GM12878 (cell line): ENCODE measurements at places on chromosomes 12 and 14.

- no peak for DNase-seq
Measured at GRCh38 chr12:71551529-71551928, 111.9 kb downstream of the LGR5 start.

DNA sequence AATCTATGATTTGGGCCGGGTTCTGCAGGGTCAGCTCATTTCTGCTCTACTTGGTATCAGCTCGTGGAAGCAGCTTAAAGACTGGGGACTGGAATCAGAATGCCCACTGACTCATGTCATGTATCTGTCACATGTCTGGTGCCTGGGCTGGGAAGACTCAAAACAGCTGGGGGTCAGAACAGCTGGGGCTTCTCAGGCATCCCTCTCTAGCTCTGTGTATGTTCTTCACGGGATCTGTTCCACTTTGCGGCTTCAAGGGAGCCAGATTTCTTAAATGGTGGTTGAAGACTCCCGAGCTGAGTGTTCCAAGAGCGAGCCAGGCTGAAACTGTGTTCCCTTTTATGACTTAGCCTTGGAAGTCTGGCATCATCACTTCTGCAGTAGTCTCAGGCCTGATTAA lies 11.9 kb downstream of the AEBP2 start:
- no peak for DNase-seq

- DNase-seq, result no peak
Measured at GRCh38 chr12:27359578-27360340, 27.1 kb downstream of the BMAL2 start.

GRCh38 chr14:65151609-65151956 lies 49.3 kb upstream of the MAX start:
- no peak for DNase-seq

- DNase-seq, result no peak
Measured at GRCh38 chr14:23114669-23115038, 4.4 kb downstream of the CEBPE start.

GRCh38 chr14:92677087-92677668 lies 71.2 kb downstream of the LGMN start:
- DNase-seq, result peak; percentile 99

DNA sequence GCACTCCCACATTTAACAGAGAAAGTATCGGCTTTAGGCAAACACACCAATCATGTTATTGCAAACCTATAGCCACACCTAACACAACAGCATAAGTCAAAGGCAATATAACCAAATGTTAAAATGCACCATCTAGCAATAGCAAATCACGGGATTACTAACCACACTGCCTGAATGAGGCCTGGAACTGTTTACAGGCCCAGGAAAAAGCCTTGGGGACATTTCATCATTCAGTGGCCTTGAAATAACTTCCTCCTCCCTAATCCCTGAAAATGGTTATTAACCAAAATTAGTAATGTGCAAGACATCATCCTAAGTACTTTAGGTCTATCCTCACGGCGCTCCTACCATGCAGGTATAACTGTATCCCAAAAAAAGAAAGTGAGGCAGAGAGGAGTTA lies 2.3 kb downstream of the GALC start:
- no peak for DNase-seq

GRCh38 chr14:68468437-68469207 lies 324.2 kb downstream of the ZFP36L1 start:
- no peak for DNase-seq

DNA sequence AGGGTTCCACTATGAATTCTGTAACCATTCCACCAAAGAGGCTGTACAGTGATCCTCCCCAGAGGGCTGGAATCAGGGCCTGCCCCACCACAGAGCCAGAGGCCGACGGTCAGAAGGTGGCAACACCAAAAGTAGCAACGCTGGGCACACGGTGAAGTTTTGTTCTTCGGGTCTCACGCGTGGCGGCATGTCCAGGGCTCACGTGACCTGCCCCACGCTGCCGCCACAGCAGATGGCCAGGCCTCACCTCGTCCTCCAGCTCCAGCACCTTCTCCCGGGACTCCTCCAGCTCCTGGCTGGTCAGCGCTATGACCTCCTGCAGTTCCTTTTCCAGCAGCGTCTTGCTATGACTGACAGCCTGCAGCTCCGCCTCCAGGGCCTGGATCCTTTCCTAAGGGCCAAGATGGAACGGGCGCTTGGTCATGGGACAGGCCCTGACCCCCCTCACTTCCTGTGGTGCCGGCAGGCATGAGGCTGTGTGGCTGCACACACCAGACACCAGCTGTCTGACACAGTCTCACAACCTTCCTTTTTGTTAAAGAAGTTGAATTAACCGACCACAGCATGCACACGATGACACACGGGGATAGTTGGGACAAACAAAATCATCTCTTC lies 22.4 kb upstream of the ANKLE2 start:
- no peak for DNase-seq

GRCh38 chr12:54385251-54385914 lies 850 bp upstream of the ZNF385A start:
- no peak for DNase-seq

DNA sequence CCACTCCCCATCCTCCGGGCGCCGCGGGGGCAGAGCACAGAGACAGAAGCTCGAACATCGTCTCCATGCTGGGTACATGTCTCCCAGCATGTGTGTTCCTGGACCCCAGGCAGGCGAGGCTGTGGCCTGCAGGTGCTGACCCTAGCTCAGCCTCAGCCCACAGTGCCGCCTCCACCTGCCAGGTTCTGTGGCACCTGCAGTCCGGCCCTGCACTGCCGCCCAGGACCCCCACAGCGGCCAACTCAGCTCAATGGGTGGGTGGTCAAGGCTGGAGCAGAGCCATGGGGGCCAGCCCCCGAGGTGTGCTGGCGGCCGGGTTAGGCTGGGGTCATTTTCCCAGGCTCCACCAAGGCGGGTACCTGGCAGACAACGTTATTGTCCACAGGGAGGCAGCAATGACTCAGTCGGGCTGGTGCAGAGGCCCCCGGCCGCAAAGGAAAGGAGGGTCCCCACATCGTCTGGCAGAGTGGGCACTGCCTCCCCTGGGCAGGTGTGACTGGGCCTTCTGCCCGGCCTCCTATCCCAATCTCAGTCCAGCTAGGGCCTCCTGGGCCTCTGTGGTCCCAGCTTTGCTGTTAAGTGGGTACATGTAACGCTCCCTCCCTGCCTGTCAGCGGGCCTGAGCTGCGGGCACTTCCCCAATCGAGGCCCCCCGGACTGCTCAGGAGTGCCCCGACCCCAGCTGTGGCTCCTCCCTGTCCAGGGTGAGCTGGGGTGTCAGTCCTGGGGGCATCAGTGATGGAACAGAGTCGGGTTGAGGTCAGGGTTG lies 20.2 kb upstream of the NUDT14 start:
- DNase-seq, result no peak

DNA sequence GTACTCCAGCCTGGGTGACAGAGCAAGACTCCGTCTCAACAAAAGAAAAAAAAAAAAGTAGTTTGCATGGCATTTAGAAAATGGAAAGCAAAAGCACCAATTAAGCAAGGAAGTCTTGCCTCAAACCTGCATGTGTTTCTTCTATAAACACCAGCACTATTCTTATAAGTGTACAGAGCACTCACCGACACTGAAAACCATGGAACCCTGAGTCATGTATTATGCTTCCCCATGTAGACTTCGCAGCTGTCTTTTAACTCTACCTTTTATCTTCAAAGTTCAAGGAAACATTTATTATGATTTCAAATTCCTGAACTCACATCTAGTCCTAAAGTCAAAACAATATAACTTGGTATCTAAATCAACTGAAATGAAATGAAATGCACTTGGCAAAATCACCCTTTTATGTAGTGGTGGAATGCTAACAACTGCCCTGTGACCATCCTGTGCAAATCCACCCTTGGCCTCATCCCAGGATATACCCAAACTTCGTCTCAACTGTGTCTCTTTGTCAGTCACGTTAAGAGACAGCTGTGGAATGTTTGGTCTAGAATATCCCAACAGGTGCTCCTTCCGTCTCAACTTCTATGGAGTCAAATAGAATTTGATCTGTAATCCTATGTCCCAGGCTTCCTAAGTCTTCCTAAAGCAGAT lies 4.8 kb downstream of the BCAT1 start:
- no peak for DNase-seq

GRCh38 chr14:97539411-97539795 lies 742.2 kb downstream of the VRK1 start:
- no peak for DNase-seq

- DNase-seq, result no peak
Measured at GRCh38 chr14:35403603-35404448, 723 bp downstream of the NFKBIA start.

- DNase-seq, result no peak
Measured at GRCh38 chr14:104085032-104085888, at the start of gene ASPG. TSS of gene ASPG (plus strand) at chr14:104085700. CDS start at chr14:104085771, 71 bp downstream.

DNA sequence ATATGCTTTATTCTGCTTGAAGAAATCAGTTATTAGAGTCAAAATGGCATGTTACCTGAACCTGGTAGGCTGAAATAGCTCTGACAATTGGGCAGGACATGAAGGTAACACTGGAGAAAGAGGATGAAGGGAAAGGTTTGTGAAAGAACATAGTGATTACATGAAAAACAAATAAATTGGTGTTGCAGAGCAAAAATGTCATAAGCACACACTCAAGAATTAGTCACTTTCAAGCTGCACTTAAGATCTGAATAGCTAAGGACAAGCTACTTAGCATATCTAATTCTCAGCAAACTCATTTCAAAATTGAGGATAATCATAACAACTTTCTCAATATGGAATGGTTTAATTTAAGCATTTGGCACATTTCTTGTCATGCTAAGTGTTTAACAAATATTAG lies 1398.0 kb upstream of the FLRT2 start:
- DNase-seq, result no peak

GRCh38 chr14:59484639-59485175 lies 390 bp downstream of the JKAMP start:
- peak; percentile 16 for DNase-seq

- no peak for DNase-seq
Measured at GRCh38 chr12:40672741-40673271, 19.4 kb upstream of the CNTN1 start.

- no peak for DNase-seq
Measured at GRCh38 chr14:106083082-106083481, 556.7 kb downstream of the TMEM121 start.

DNA sequence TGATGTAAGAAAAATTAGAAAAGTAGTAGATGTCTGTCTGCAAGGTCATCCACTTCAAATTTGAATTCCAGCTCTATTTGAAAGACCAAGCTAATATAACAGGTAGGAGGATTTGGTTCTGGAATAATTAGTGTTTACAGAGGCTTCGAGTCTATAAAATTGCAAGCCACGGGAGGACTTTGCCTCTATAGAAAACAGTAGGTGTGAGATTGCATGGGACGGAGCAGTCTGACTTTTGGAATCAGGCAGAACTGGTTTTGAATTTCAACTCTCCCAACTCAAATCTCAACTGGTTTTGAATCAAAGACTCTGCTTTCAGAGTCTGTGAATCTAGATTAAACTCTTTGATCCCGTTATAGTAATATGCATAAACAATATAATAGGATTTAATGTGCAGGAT lies 82.4 kb downstream of the PIK3C2G start:
- DNase-seq, result no peak

GRCh38 chr12:6363330-6364043 lies 11.9 kb downstream of the SCNN1A start:
- DNase-seq, result no peak

GRCh38 chr14:60705100-60705499 lies 19.1 kb downstream of the SIX4 start:
- no peak for DNase-seq

GRCh38 chr12:122965321-122965751 lies 927 bp downstream of the ABCB9 start:
- DNase-seq, result no peak

- no peak for DNase-seq
Measured at GRCh38 chr14:68653804-68654203, 139.1 kb downstream of the ZFP36L1 start.

GRCh38 chr12:82479511-82479910 lies 121.2 kb downstream of the METTL25 start:
- no peak for DNase-seq

DNA sequence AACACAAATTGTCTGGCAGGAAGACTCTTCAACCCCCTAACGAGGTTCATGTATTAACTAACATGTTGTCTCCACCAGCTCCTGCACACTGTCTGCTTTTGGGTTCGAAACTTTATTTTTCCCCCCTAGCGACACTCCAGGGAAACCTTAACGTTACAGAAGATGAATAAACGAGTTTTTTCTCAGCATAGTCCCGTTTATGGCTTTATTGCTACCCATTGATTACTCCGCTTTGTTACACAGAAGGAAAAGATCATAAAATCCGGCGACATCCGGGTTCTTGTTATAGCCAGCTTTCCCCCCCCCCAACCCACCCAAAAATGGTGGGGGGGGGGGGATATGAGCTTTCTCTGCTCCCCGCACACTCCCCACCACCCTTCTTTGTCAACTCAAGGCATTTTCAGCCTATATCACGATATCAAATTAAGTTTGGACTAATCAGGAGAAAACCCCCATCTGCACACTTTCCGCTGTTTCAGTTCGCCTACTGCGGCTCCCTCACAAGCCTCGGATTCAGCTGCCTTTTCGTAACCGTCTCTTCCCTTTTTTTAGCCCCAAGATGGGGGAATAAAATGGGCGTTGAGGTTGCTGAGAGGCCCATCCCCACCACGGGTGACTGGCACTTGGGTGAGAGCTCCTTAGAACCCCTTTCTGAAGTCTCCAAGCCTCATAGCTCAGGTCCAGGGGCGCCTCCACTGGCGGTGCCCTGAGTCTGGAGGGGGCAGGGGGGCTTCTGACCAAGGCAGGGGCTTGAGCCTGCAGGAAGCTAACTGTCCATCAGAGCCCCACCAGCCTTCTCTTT lies 1.4 kb upstream of the HOXC6 start:
- DNase-seq, result no peak

- peak; percentile 48 for DNase-seq
Measured at GRCh38 chr14:61034416-61035120, 53.5 kb downstream of the SLC38A6 start.

GRCh38 chr14:98350213-98350612 lies 921.8 kb downstream of the BCL11B start:
- no peak for DNase-seq

- peak; percentile 11 for DNase-seq
Measured at GRCh38 chr12:13864081-13864673, 117.2 kb downstream of the GRIN2B start.

DNA sequence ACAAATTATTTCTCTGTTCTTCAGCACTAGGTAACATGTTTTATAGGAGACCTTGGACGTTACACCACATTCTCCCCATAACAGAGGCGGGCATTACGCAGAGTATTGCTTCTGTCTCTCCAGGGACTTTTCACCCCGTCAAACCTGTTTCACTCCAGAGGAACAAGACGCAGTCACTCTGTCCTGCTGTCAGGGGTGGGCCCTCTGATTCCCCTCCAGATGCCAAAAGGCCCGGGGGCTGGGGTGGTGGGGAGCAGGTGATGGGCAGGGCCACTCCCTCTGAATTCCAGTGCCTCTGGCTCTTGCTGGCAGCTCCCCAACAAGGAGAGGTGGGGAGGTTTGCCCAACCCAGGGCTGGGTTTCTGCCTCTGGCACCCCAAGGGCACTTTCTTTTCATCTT lies 71.9 kb downstream of the NTF3 start:
- DNase-seq, result no peak

GRCh38 chr12:61757831-61758505 lies 502.2 kb upstream of the USP15 start:
- no peak for DNase-seq

- no peak for DNase-seq
Measured at GRCh38 chr14:77301103-77301502, 19.6 kb downstream of the POMT2 start.

GRCh38 chr12:88571543-88571942 lies 8.7 kb downstream of the KITLG start:
- no peak for DNase-seq

GRCh38 chr12:45216983-45217485 lies 1.1 kb downstream of the ANO6 start:
- DNase-seq, result no peak

GRCh38 chr14:89963288-89963978 lies 7.7 kb downstream of the TDP1 start:
- DNase-seq, result no peak

GRCh38 chr12:27779416-27779919 lies 565 bp upstream of the KLHL42 start:
- DNase-seq, result no peak
